ENCODE measurements at places on chromosomes 7 and 10.

DNA sequence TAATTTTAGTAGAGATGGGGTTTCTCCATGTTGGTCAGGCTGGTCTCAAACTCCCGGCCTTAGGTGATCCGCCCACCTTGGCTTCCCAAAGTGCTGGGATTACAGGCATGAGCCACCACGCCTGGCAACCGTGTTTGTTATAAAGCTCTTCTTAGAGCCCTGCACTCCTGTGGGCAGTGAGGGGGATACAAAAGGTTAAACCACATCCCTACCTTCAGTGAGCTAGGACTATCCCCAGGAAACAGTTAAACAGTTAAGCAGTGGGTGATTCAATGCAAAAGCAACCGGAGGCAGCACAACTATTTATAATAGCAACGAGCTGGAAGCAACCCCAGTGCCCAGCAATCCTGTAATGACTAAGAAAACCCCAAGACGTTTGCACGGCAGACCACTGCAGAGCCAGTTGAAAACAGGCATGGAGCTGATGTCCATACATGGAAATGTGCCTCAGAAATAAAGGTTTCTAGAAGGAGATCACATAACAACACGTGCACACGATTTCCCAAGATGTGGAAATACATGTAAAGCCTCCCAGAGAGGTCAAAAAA lies 107.2 kb upstream of the LYZL2 start:
- no peak overlapping the region for H3K4me3 ChIP-seq
- DNase-seq: peak; percentile 62
- H3K27me3 ChIP-seq: no peaks in the 10 kb centered on the region
- no peaks in the 10 kb centered on the region for H3K36me3 ChIP-seq

DNA sequence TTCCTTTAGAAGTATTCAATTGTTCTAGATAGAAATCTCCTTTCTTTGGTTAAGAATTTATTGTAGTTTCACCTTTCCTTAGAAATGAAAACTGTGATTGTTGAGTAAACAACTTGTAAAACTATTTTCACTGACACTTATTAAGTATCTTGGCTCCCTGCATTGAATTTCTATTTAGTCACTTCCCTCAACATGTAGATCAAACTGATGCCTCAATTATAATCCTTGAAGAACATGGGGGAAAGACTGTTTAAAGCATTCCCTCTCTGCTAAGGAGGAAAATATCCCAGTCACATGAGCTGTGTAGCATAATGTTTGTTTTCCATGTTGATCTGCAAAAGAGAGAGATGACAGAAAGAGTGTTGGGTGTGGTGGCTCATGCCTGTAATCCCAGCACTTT lies 99.7 kb downstream of the PDE1C start:
- H3K36me3 ChIP-seq: no peaks in the 10 kb centered on the region
- H3K4me3 ChIP-seq: no peak overlapping the region
- no peaks in the 10 kb centered on the region for H3K4me1 ChIP-seq
- no peak for DNase-seq

- no peaks in the 10 kb centered on the region for H3K4me1 ChIP-seq
- no peak overlapping the region for H3K27ac ChIP-seq
- no peaks in the 10 kb centered on the region for H3K27me3 ChIP-seq
- no peak overlapping the region for H3K4me3 ChIP-seq
- H3K36me3 ChIP-seq: no peaks in the 10 kb centered on the region
These were observed 97.1 kb upstream of the ARID5B start for GRCh38 chr10:61804414-61804813.

DNA sequence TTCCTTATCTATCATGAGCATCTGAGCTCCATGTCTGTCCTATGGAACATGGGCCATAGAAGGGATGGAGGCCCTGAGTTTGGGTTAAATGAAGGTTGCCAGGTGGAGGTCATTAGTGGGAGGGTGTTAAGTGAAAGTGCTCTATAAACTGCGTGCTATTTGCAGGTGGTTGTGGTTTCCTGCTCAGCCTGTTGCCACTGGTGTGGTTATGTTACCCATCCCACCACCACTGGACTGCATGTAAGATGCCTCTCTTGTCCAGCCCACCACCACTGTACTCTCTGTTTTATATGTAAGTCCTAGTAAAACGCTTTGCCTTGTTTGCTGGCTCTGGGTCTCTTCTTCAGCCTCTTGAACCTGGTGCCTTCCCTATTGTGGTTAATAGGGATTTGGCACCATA lies 711.2 kb downstream of the SORCS3 start:
- DNase-seq: no peak
- no peaks in the 10 kb centered on the region for H3K4me1 ChIP-seq
- H3K27me3 ChIP-seq: no peaks in the 10 kb centered on the region
- H3K4me3 ChIP-seq: no peak overlapping the region
- no peaks in the 10 kb centered on the region for H3K36me3 ChIP-seq

DNA sequence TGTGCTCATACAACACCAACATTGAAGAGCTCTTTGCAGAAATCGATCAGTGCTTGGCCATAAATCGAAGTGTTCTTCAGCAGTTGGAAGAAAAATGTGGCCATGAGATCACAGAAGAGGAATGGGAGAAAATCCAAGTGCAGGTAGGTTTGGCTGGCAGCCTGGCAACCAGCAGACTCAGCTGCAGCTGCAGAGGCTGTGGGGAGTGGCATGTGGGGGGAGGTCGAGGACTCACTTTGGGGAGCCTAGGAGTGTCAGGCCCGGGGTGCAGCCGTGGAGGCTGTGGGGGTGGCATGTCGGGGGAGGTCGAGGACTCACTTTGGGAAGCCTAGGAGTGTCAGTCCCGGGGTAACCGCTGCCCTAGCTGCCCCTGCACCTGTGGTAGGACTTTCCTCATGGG lies 35.1 kb downstream of the RNF32 start:
- H3K27me3 ChIP-seq: no peaks in the 10 kb centered on the region
- H3K27ac ChIP-seq: no peak overlapping the region
- DNase-seq: peak; percentile 64
- H3K36me3 ChIP-seq: peaks cover 21% of the 10 kb centered on the region
- no peak overlapping the region for H3K4me3 ChIP-seq

Data from stomach (tissue), 19 donors.